ENCODE measurements at places on chromosomes 13 and 19. TPM values are rescaled to one million over a fixed set of nuclear protein-coding genes. Genes with fewer than 3 reads are reported as not detected.

DNA sequence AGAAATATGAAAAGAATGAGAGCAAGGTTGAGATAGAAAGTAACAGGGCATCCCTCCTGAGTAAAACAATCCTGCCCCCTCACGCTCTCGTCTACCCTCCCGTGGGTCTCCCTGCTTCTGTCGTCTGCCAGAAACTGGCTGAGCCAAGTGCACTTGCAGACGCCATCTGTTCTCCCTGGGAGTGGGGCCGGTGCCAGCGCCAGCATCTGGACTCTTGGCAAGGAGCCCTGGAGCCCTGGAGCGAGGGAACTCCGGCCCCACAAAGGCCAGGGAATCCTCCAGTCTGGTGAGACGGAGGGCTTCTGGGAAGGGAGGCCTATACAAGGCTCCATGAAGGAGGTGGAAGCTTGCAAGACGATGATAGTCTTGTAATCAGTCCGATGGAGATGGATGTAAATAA lies 2.3 kb upstream of the TMEM91 start:
- peak; percentile 74 for DNase-seq

- no peak for DNase-seq
Observed at GRCh38 chr13:29279356-29280254, 315.9 kb downstream of the SLC7A1 start.

DNA sequence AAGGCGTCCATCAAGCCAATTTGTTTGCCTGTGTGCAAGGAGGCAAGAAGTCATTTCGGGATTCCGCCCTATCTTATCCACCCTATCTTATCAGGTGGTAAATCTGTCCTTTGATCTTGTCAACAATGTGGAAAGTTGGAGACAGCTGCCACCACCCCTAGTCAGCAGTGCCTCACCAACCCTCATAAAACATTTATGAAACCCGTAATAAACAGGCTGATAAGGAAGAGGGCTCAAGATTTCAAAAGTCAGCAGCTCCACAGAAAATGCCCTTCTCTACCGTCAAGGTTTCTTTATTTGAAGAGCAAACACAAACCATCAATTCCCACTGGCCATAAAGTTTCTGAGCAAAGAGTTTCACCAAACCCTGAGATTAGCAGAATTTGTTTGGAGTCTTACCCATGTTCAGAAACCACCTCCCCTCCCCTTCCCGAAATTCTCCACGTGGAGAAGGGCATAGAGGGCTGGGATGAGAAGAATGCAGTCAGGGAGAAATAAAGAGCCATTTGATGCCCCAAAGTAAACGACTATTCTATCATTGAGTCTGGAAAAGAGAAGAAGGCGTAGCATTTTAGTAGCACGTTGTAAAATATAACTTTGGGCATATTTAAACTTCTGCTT lies 196.0 kb upstream of the GPR12 start:
- DNase-seq: no peak

DNA sequence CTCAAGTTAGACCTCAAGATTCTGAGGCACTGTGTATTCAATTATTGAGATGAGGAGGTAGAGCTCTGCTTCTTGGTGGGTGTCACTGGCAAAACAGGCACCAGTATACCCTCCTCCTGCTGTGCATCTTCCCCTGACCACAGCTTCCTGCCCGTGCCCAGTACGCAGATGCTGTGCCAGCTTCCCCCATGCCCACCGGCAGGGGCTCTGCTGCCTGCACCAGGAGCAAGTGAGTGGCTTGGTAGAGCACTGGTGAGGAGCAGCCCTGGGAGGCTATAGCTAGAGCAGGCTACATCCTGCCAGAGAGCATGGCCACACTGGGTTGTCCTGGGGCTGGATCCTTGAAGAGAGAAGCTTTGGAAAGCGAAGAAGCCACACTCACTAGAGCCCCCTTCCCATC lies 21.0 kb upstream of the RNF17 start:
- DNase-seq: no peak

Gene ZNF546
- total RNA-seq: 1.1 TPM
